ENCODE measurements at places on chromosomes 4 and X. TPM values are rescaled to one million over a fixed set of nuclear protein-coding genes. Genes with fewer than 3 reads are reported as not detected.

GRCh38 chr4:31417040-31417439 lies 696.9 kb downstream of the PCDH7 start:
- H3K36me3 ChIP-seq = no peaks in the 10 kb centered on the region
- H3K4me1 ChIP-seq = no peaks in the 10 kb centered on the region
- no peaks in the 10 kb centered on the region for H3K27me3 ChIP-seq
- H3K27ac ChIP-seq = no peak overlapping the region
- DNase-seq = no peak

Gene TLL1
- total RNA-seq = not detected

Gene BMPR1B
- 1.0 TPM for total RNA-seq

DNA sequence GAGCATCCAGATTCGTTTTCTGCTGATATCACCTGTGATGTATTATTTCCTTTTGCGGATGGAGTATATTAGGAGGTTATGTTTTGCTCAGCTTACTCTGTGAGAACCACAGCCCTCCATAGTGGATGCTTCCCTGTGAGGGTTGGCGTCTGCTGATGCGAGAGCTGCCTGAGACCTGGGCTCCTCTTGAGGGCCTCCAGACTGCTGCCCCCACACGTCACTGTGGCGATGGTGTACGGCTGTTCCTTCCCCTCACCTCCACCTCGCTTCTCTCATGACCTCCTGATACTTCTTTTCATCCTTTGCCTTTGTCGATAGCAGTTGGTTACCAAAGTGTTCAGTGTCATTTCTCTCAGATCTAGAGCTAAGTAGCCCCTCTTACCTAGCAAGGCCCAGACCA lies 71.7 kb downstream of the TNIP2 start:
- DNase-seq = no peak
- H3K4me1 ChIP-seq = no peaks in the 10 kb centered on the region
- H3K27me3 ChIP-seq = no peaks in the 10 kb centered on the region

DNA sequence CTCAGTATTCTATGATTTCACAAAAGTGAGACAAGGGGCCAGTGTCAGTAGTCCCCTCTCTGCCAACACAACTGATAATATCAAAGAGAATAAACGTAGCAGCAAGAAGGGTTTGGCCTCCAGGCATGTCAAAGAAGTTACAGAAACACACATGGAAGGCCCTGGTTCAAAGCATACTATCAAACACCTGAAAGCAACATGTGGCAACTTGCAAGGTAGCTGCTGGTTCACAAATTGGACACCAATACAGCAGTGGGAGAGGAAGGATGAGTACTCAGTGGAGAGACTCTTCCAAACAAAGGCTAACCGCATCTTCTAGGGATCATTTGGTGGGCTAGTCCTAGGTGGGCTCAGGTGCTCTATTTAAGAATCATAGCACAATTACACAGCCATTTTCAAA lies 74.9 kb upstream of the MAOA start:
- no peak for DNase-seq
- no peaks in the 10 kb centered on the region for H3K27me3 ChIP-seq
- no peak overlapping the region for H3K27ac ChIP-seq

DNA sequence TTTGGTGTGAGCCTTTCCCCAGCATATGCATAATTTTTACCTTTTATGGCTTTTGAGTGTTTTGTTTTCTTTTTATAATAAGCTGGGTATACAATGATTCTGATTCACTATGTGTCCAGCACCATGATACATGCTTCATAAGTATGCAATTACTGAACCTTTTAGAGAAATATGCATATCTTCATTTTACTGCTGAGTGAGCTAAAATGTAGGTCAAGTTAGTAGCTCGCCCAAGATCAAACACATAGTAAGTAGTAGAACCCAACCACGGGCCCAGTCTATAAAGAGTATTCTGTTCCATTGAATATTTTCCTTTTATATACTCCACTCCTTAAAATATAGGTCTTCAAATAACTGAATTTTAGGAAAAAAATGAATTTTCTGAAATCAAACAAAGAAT lies 362.4 kb upstream of the HTR2C start:
- H3K27me3 ChIP-seq = no peaks in the 10 kb centered on the region
- H3K4me3 ChIP-seq = no peak overlapping the region
- H3K27ac ChIP-seq = no peak overlapping the region
- H3K4me1 ChIP-seq = no peaks in the 10 kb centered on the region
- DNase-seq = no peak
- no peaks in the 10 kb centered on the region for H3K36me3 ChIP-seq

Gene UCHL1
- total RNA-seq = 29.2 TPM

All from stomach (tissue), 19 donors.